ENCODE measurements at places on chromosomes 13 and 19.

- DNase-seq: peak; percentile 84
Observed at GRCh38 chr13:51286135-51287002, 53.1 kb upstream of the SERPINE3 start.

GRCh38 chr13:66313413-66313812, 916.7 kb downstream of the PCDH9 start:
- DNase-seq: no peak

GRCh38 chr13:28699246-28699645, 19.5 kb downstream of the SLC46A3 start:
- DNase-seq: no peak

DNA sequence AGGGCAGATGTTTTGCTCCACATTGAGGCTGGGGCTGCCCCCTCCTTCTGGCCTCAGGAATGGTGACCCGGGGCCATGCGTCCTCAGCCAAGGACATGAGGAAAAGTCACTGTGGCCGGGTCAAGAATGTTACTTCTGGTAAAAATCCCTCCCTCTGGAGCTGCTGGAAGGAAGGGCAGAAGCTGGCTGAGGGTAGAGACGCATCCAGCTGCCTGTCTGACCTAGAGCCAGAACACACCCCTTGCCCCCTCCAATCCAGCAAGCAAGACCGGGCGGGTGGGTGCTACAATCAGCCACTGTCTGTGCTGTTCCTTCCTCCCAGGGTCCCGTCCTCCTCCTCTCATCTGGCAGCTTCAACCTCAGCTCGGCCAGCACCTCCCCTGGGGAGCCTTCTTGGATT, 59.0 kb downstream of the PTPRS start:
- DNase-seq: no peak

- no peak for DNase-seq
Observed at GRCh38 chr13:22074403-22074802, 403.5 kb downstream of the FGF9 start.

GRCh38 chr13:104571161-104571892, 1505.1 kb upstream of the SLC10A2 start:
- peak; percentile 48 for DNase-seq

GRCh38 chr13:37106642-37107041, 1.2 kb upstream of the CSNK1A1L start:
- no peak for DNase-seq

Measured in hematopoietic multipotent progenitor cell treated with erythropoietin and hydrocortisone succinate and interleukin-3 and kit ligand, for 6 days (in vitro differentiated cells).